ENCODE measurements at places on chromosomes 2 and 18.

- no peak for DNase-seq
Measured at GRCh38 chr2:46978723-46979122, 63.1 kb upstream of the MCFD2 start.

GRCh38 chr2:2826209-2826551 is 495.1 kb upstream of the MYT1L start:
- DNase-seq, result peak; percentile 22

DNA sequence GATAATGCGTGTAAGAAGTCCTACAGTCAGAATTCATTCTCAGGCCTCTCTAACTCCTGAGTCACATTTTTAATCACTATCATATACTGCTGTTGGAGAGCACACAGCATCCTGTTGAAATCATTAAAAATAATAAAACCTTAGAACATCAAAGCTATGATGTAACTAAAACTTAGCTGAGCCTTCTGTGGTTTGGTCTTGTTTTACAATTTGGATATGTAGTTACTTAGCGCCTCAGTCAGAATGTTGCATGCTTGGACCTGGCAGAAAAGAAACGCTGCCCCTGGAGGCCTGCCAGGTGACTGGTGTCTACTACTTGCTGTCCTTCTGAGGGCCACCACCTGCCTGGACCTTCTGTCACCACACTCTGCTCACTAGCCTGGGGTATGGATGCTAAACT is 261.1 kb upstream of the RASGRP3 start:
- no peak for DNase-seq

GRCh38 chr18:37327063-37327577 is 238.5 kb downstream of the CELF4 start:
- no peak for DNase-seq

- no peak for DNase-seq
Measured at GRCh38 chr18:11304928-11305327, 155.6 kb upstream of the PIEZO2 start.

DNA sequence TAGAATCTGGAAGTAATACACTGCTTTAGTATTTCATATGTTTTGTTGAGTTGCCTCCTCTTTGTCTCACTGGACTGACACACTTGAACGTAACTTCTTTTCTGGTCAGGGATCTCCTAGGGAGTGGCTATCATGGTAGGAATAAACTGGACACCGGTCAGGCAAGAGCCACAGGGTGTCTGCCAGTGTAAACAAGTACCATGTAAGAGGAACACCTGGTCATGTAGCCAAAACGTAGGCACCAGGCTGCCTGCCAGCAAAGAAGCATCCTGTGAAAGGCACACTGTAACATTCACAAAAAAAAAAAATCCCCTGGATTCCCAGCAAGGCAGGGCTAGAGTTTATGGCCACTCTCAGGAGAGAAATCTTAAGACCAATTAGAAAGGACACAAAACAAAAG is 372.8 kb upstream of the RND3 start:
- DNase-seq, result no peak

- DNase-seq, result peak; percentile 80
Measured at GRCh38 chr2:219997341-219997851, 370.0 kb downstream of the SLC4A3 start.

- no peak for DNase-seq
Measured at GRCh38 chr2:219452361-219453317, 18.0 kb downstream of the SPEG start.

DNA sequence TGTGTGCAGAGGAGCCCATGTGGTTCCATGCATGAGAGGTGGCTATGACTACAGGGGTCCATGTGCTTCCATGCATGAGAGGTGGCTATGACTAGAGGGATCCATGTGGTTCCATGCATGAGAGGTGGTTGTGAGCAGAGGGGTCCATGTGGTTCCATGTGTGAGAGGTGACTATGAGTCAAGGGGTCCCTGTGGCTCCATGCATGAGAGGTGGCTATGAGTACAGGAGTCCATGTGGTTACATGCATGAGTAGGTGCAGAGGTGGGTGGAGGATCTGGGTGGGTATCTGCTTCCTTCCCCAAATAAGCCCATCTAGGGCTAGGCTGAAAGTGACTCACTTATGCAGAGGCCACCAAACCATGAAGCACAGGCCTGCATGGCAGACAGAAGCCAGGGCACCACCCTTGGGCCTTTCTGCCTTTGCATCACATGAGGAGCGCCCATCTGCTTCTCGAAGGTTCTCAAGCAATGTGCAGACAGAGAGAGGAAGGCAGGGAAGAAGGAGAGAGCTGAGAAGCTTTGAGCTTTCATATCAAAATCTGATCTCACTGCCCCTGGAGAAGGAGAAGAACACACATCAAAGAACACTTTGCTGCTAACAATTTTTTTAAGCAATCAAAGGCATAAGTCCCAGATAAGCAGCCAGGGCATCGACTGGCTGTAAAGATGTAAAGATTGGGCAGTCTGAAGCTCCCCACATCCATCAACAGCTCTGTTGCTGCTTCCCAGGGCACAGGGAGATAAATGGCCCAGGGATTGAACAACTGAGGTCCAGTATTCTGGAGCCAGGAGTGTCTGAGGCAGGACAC is 137.6 kb downstream of the TNS1 start:
- no peak for DNase-seq

- DNase-seq, result no peak
Measured at GRCh38 chr18:63528863-63529492, 13.2 kb upstream of the SERPINB12 start.

DNA sequence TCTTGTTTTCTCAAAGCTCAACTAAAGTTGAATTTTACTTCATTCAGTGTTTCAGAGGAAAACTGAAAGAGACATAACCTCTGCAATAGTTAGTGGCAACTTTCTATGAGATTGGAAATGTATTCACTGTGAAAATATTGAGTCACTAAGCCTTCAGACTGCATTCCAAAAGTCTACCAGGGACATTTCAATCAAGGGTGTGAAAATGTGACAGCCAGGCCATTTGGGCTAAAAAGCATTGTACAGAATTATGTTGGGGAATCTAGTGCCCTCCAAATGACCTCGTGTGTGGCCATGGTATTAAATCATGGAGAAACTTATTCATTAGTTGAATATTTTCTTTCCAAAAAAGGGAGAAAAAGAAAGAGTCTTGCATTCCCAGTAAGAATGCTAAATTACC is 251.9 kb downstream of the GRB14 start:
- no peak for DNase-seq

GRCh38 chr2:220572385-220572784 is 945.0 kb downstream of the SLC4A3 start:
- no peak for DNase-seq

GRCh38 chr2:50490991-50491390 is 540.9 kb downstream of the NRXN1 start:
- DNase-seq, result no peak

Data from H9 (cell line).